ENCODE measurements at places on chromosomes 7 and 10.
A peak's percentile ranks its signal among the peaks of the same experiment; 100 is the strongest.

DNA sequence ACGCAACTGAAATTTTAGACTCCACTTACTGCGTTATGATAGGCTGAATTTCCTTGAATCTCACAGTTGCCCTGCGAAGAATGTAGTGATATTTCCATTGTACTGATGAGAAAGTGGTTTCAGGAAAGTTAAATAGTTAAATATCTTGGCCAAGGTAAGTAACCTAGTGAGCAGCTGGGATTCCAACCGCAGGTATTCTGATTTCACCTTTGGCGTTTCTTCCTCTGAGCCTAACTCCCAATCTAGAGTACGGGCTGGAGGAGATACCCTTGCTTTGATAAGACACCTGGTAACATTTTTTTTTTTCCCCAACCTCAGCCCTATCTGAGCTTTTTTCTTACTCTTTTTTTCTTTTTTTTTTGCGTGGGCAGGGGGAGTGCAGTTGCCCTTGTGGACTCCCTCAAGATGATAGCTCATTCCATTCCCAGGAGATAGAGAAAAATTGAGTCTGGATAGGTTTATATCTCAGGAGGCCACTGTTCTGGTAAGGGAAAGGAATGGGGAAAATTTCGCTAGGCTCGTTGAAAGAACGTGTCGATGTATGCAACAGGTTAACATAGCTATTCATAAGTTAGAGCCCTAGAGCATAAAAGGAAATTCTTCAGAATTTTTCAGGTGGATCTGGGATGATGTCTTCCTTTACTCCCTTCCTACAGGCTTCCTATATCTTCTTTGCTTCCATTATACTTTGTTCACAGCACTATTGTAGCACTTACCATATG is 3.1 kb upstream of the TAS2R38 start:
- no peak for DNase-seq

GRCh38 chr7:151992375-151992774 is 33.1 kb upstream of the GALNT11 start:
- DNase-seq, result peak; percentile 59

- DNase-seq, result no peak
Measured at GRCh38 chr7:17512181-17512675, 213.8 kb downstream of the AHR start.

- no peak for DNase-seq
Measured at GRCh38 chr7:148584154-148584827, 6.3 kb upstream of the C7orf33 start.

- DNase-seq, result no peak
Measured at GRCh38 chr10:18473424-18474117, 177.8 kb downstream of the NSUN6 start.

GRCh38 chr7:1729183-1729582 is 59.1 kb downstream of the ELFN1 start:
- no peak for DNase-seq

- DNase-seq, result no peak
Measured at GRCh38 chr7:17463511-17464085, 165.1 kb downstream of the AHR start.

GRCh38 chr10:129868449-129869035 is 95.5 kb downstream of the EBF3 start:
- no peak for DNase-seq

- DNase-seq, result no peak
Measured at GRCh38 chr7:105775580-105775979, 100.8 kb downstream of the ATXN7L1 start.

DNA sequence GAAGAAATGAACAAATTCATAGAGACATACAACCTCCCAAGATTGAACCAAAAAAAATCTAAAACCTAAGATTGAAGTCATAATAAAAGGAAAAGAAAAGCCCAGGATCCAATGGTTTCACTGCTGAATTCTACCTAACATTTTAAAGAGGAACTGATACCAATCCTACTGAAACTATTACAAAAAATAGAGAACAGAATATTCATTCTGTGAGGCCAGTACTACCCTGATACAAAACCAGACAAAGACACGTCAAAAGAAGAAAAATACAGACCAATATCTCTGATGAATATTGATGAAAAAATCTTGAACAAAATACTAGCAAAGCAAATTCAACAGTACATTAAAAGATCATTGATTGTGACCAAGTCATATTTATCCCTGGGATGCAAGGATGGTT is 128.5 kb upstream of the STEAP1 start:
- no peak for DNase-seq

GRCh38 chr10:6780008-6780677 is 200.1 kb upstream of the PRKCQ start:
- no peak for DNase-seq

DNA sequence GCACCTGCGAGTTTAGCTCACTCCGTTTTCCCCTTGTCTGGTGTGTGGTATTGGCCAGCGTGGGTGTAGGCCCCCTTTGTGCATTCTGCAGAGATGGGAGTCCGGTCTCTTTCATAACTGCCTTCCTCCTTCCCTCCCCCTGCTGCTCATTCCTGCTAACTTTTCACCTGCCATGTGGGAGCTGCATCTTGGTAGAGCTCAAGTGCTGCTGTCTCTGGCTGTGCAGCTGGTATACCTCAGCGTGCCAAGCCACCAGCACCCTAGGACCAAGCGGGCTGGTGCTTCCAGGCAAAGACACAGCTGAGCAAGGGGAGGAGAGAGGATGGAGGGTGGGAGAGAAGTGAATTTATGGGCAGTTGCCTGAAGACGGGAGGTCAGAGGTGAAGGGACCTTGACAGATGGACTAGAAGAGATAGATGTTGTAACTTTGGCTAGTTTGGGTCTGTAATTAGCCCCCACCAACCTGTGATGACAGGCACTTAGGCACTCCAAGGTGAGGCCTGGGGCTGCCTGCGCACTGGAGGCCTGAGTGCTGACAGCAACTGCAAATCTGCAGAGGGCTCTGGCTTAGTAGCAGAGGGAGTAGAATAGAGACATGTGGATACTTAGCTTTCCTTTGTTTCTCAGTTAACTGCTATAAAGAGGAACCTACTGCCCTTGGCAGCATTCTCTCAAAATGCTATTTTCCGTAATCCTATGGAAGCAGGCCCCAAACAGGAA is 148.8 kb upstream of the AGK start:
- DNase-seq, result no peak

- no peak for DNase-seq
Measured at GRCh38 chr7:137235434-137235833, 108.1 kb downstream of the PTN start.

- DNase-seq, result no peak
Measured at GRCh38 chr7:51620706-51621105, 304.1 kb upstream of the COBL start.

GRCh38 chr10:8435186-8436055 is 380.9 kb downstream of the GATA3 start:
- DNase-seq, result no peak

DNA sequence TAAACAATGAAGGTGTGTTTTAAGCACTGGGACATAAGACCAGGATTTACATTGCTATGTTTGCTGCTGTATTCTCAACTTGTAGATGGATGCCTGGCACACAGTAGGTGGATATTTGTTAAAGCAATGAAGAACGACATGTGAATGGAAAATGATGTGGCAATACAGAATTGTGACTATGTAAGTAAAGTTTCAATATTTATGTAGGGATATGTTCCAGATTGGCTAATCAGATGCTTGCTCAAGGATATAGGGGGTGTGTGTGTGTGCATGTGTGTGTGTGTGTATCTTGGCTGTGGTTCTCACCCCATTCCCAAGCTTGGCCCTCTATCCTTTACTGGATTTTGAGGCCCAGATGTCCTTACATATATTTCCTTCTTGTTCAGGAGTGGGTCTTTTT is 42.7 kb upstream of the LAMB1 start:
- DNase-seq, result no peak

GRCh38 chr7:12719141-12719919 is 31.9 kb downstream of the ARL4A start:
- DNase-seq, result no peak

DNA sequence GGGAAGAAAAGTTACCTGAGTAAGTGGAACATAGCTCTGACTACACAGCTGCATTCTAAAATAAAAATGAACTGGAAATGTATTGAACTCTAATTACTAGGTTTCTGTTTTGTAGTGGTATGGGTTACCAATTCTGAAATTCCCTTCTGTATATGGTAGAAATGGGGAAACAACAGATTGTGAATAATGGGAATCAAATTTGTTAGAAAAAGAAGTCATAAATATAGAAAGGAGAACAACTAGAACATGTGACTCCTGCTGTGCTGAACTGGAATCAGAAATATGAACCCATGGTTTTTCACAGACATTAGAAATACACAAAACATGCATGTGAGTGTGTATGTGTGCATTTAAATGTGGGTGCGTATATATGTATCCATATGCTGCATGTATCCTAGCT is 27.0 kb downstream of the MCMBP start:
- no peak for DNase-seq

GRCh38 chr10:124611738-124612137 is 132.4 kb downstream of the FAM53B start:
- DNase-seq, result no peak

GRCh38 chr7:132348341-132348740 is 227.9 kb downstream of the PLXNA4 start:
- no peak for DNase-seq

DNA sequence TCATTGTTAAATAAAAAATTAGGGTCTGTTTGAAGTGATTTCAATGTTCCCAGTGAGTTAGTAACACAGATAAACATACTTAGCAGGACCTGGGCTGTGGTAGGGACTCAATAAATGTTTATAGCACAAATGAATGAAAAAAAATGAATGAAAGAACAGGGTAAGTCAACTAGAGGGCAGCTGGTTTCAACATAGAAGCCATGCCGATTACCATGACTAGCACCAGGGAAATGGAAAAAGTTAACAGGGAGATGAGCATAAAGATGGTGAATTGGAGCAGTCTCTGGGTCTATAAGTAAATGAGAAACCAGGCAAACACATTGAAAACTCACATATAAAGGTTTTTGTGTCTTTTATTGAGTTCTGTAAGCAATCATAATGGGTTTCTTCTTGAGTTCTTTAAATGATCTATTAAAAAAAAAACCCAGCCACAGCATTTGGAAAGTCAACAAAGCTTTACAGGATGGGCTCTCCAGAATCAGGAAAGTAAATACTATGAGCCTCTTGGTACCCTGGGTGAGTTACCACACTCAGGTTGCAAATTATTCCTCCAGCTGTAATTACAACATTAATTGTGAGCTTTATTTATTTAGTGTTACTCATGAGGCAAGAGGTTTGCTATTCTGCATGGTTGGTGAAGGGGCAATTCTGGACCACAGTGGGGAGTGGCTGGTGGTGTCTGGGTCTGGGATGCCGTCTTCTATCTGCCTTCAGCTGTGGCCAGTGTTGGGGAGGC is 46.1 kb upstream of the MTPN start:
- no peak for DNase-seq

- DNase-seq, result no peak
Measured at GRCh38 chr10:7474388-7474787, 63.6 kb upstream of the SFMBT2 start.

DNA sequence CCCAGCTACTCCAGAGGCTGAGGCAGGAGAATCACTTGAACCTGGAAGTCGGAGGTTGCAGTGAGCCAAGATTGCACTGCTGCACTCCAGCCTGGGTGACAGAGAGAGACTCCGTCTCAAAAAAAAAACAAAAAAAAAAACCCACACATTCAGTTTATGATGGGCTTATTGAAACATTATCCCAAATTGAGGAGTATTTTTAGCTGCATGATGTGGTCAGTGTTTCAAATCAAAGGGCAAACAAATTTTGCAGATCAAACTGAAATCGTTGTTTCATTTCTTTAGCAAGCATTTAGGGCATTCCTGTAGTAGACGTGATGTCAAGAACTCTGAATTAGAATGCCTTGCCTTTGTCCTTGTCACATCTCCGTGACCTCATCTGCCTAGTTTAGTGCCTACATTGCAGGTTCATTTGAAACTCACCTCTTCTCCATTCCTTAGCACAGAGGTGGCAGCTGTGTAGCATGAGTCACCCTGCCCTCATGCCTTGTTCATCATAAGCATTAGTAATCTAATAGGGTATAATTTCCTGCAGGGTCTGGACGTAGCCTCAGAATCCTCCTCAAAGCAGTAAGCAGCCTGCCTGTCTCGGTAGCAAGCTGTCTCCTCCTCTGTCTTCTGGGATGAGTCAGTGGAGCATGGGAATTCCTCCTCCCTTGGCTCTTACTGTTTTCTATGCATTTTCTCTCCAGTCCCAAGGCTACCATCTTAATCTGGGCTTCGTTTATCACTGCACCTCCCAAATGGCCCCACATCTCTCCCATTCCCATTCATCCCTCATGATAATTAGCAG is 73.8 kb downstream of the CUL1 start:
- no peak for DNase-seq

DNA sequence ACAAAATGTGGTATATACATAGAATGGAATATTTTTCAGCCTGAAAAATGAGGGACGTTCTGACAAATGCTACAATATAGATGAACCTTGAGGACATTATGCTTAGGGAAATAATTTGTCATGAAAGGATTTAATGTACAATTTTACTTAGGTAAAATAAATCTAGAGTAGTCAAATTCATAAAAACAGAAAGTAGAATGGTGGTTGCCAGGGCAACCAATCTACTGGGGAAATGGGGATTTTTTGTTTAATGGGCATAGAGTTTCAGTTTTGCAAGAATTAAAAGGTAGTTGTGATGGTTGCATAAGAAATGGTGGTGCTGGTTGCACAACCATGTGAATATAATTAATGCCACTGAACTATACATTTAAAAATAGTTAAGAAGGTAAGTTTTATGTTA is 296.0 kb upstream of the SP4 start:
- DNase-seq, result no peak

DNA sequence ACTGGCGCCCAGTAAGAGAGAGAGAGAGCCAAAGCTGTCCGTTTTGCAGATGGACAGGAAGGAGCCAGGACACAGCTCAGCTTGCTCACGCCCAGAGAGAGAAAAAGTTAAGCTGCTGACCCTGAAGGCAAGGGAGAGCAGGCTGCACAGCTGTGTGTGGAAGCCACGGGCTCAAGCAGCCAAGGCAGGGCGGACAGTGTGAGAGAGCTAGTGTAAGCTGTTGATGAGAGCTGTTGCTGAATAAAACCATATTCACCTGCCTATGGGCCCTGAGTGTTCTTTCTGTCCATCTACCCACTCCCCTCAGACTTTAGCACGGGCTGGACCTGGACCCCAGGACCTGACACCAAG is 5.4 kb downstream of the INMT start:
- no peak for DNase-seq

- no peak for DNase-seq
Measured at GRCh38 chr7:38679419-38679818, 48.2 kb upstream of the AMPH start.

- DNase-seq, result no peak
Measured at GRCh38 chr10:113131613-113132261, 181.7 kb downstream of the TCF7L2 start.

- DNase-seq, result no peak
Measured at GRCh38 chr10:132383101-132383500, 13.9 kb upstream of the PWWP2B start.

DNA sequence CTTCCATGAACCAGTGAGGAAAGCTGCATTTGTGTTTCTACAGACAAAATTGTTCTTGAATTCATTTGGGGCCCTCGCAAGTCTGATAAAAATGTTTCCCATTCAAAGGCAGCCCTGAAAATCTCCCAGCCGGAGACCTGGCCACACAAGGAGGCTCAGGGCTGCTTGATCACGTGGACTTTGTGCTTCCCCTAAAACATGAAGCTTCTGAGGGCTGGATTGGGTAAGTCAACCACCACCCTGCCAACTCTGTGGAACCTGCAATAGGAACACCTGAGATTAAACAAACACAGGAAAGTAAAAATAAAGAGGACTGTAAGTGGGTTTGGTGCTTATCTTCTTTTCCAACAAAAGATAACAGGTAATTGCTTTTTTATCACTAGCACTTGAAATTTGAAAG is 133.8 kb downstream of the C10orf90 start:
- no peak for DNase-seq

- DNase-seq, result no peak
Measured at GRCh38 chr10:17200001-17200911, 1.2 kb downstream of the TRDMT1 start.

GRCh38 chr10:91210014-91210413 is 10.4 kb upstream of the PCGF5 start:
- DNase-seq, result no peak
